ENCODE measurements at places on chromosomes 13 and 19.

DNA sequence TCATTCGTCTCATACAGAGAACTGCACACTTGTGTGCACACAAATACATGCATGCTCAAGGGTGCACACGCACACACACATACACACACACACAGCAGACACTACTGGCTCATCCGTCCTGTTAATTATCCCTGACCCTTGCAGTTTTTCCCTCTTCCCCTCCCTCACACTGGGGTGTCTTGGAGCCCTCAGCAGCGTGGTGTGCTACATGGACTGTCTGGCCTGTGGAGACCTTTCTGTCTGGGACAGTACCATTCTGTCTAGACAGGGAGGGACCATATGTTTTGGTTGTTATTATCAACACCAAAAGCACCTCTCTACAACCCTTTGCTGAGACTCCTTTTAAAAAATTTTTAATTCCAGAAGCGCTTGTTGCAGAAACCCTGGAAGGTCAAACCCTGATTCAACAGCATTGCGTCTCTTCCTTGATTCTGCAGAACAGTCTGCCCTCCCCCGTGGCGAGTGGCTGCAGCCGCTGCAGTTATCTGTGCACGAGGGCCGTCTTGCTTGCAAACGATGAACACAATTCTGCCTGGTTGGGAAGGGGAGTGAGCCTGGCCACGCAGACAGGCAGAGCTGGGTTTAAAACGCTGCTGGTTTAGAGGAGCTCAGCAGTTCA lies 374.0 kb downstream of the IRS2 start:
- no peak for DNase-seq

- no peak for DNase-seq
These were observed 73.7 kb downstream of the SLC15A1 start for GRCh38 chr13:98678741-98679140.

- DNase-seq = no peak
These were observed 17.5 kb downstream of the ZC3H13 start for GRCh38 chr13:46035066-46035465.

DNA sequence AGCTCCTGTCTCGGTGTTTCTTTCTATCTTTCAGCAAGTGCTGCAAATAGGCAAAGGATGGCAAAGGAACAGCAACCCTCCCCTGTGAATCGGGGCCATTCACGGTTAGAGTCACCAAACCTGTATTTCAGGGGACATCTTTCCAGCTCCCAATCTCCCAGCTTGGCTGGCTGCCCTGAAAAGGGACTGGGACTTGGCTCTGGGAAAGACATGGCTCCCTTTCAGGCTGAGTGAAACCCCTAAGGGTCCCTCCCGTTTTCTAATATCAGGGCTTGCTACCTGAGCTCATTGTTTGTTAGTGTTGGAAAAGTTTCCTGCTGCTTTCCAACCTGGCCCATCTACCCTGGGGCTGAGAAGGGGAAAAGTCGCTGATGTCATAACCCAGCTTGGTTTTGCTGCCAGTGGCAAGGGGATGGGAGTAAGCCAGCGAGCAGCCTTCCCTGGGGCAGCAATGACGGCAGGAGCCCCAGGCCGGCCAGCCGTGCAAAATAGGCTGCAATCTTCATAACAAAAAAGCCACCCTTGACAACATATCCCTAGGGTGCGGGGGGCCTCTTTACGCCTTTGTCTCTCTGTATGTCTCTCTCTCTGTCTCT lies 29.9 kb downstream of the SERP2 start:
- DNase-seq = no peak

GRCh38 chr13:48412881-48413351 lies at the start of gene LPAR6:
TSS of gene LPAR6 (minus strand) at chr13:48413113. CDS start at chr13:48412423, 690 bp downstream.
- DNase-seq = peak; percentile 74

DNA sequence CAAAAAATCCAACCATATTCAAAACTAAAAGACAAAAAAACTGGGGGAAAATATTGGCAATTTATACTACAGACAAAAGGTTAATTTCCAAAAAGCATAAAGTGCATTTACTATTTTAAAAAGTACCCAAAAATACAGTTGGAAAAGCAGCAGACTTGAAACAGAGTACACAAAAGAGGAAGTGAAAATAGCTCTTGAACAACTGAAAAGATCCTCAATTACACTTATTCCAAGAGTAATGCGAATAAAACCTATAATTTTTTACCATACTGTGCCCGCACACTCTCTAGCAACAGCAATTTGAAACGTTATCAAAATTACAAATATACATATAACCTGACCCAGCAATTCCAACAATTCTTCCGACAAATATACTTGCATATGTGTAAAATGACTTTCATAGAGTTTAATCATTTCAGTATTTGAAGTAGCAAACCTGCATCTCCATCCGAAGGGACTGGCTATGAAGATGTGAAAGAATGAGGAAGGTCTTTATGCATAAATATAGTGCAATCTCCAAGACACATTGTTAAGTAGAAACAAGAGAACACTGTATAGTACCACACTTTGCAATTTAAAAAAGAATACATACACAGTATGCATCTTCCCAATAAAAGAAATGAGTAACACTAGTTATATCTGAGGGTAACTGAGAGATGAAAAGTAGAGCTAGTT lies 25.4 kb downstream of the ALG5 start:
- DNase-seq = peak; percentile 36

- DNase-seq = no peak
These were observed 985.4 kb downstream of the DIAPH3 start for GRCh38 chr13:59178344-59178743.

DNA sequence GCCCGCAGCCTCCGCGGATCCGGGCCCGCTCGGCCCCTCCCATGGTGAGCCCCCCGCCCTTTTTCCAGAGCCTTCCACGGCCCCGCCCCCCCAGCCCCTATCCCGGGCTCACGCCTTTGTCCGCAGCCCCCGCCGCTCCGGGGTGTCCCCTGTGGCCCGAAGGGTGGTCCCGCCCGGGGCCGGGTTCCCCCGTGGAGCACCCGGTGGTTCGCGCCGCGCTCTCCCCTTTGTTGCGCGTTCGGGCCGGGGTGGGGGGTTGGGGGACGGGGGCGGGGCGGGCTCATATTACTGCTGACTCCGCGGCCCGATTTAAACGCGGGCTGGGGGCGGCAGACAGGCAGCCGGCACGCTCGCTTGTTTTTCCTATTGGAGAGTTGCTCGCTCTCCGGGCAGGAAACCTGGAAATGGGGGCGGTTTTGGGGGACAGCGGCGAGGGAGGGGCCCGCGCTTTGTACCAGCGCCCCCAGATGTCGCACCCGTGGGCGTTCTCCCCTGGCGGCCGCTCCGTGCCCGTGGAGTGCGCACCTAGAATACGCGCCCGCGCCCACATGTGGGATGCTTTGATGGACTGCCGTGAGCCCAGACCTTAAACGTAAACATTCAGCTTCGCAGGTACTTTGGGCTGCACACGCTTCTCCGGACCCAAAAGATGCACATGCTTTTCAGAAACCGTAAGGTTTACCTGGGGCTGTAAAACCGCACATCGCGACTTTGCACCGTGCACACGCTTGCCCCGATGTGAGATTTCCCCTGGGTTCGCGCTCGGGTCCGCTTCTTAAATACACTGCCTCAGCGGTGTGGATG lies 699 bp downstream of the PTOV1 start:
- no peak for DNase-seq

DNA sequence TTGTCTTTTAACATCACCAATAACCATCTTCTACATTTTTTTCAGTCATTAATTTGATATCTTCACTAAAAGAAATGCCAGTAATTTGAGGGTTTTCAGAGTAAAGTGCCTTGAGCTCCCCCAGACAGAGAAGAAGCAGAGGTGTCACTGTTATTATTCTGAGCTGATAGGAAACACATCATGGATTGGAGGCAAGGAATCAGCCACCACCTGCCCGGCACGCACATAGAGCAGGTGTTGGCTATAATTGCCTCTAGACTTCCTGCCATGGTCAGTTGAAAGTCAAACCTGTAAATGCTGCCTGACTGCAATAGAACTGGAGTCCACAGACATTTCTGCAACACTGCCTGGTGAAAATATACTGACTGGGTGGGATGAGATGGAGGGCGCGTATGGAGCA lies 776.6 kb downstream of the UQCRFS1 start:
- no peak for DNase-seq

GRCh38 chr13:51697855-51698254 lies 106.1 kb downstream of the DHRS12 start:
- no peak for DNase-seq

- no peak for DNase-seq
These were observed 18.4 kb upstream of the ITM2B start for GRCh38 chr13:48214519-48215121.

DNA sequence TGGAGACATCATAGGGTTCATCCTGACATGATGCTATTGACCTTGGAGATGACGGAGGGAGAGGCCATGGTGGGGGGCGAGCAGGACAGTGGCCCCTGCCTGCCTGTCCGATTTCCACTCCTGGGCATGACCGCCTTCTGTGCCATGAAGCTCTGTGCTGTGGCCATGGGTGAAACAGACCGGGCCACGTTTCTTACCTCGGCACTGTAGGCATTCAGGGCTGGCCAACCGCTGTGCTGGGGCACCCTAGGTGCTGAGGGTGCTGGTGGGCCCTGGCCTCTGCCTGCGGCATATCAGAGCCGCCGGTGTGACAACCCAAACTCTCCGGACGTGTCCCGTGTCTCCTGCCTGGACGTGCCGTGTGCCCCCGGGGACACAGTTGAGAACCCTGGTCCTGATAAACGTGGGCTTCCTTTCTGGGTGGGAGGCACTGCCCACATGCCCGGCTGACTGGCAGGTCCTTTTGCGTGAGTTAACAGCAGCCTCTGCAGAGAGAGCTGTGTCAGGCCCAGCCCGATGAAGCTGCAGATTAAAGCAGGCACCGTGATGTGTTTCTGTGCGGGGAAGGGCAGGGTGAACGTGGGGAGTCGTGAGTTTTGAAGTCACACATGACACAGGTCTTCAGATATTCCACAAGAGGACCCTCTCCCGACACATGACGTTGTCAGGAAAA lies 46.5 kb downstream of the TMEM255B start:
- DNase-seq = no peak

- no peak for DNase-seq
These were observed 8.1 kb downstream of the SULT2B1 start for GRCh38 chr19:48560095-48560530.

GRCh38 chr13:26605845-26606244 lies 48.4 kb downstream of the WASF3 start:
- no peak for DNase-seq

DNA sequence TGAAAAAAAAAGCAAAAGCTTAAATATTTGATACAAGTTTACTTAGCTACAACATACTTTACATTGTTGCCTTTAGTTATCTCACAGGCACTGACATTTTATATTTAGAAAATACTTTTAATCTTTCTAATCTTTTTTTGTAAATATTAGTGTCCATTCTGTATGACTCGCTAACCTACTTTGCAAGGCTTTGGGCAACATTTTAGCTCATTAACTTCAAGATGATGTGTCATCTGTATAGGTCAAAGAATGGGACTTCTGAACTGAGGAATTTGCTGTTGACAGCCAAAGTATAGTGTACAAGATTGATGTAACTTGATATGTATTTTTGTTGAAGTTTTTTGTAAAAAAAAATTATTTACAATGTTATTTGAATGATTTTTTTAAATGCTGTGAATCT lies 2.7 kb upstream of the C1QTNF9 start:
- no peak for DNase-seq

DNA sequence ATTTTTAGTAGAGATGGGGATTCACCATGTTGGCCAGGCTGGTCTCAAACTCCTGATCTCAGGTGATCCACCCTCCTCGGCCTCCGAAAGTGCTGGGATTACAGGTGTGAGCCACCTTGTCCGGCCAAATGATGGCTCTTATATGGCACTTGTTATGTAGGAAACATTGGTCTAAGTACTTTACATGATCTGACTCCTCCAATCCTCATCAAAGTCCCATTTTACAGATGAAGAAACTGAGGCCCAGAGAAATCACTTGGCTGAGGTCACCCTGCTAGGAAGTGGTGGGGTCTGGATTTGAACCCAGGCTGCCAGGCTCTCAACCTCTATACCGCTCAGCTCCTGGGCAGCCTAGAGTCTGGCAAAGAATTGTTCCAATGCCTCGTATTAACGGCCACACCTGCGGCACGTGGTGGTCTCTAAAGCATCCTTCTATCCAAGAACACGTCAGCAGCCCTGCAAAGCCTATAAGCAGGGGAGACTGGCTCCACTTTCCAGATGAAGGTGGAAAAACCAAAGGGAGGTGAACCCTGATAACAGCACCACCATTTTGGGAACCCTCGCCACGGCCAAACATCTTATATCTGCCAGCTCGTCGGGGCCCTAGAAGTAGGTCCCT lies 18.1 kb downstream of the SHANK1 start:
- no peak for DNase-seq

GRCh38 chr13:55999709-56000108 lies 1141.0 kb upstream of the PRR20A start:
- no peak for DNase-seq

- DNase-seq = peak; percentile 51
These were observed 559 bp upstream of the SSBP4 start for GRCh38 chr19:18418483-18419194.

DNA sequence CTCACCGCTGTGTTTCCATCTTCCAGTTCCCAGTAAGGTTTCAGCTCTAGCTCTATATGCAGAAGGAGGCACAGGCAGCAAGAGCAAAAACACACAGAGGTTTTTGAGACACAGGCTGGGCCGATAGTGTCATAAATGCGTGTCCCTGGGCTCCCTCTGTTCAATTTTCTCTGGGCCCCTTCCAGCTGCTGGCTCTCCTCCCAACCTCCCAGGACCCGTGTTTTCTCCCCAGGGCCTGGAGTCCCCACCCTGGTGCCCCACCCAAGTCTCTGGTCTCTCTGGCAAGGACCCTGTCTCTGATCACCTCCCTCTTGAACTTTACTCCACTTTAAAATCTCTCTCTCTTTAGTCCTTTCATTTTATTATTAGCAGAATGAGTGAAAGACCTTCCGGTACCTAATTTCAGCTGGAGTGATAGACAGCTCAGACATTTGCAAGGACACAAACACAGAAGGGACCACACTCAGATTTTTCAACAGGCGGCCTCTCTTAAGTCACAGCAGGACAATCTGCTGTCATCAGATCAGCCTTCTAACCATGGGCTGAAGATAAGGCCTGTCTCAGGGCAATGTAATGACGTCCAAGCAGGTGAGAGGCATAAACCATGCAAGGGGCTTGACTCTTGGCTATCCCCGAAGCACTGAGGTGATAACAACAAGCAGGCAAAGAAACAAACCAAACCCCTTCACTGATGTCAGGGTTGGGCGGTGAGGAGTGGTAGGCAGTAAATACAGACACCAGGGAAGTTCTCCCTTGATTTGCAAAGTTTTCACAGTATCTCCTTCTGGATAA lies 190.0 kb upstream of the IRS2 start:
- no peak for DNase-seq

DNA sequence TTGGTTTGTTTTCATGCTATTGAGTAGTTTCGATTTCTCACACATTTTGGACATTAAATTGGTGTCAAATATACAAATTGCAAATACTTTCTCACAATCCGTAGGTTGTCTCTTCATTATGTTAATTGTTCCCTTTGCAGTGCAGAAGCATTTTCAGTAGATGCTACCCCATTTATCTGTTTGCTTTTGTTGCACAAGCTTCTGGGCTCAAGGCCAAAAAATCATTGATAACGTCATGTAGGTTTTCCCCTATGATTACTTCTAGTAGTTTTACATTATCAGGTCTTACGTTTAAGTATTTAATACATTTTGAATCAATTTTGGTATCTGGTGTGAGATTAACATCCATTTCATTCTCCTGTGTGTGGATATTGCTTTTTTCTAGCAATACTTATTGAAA lies 14.0 kb upstream of the ZNF347 start:
- no peak for DNase-seq

GRCh38 chr13:104577071-104577815 lies 1511.0 kb upstream of the SLC10A2 start:
- DNase-seq = no peak

- DNase-seq = no peak
These were observed 806.1 kb upstream of the ARGLU1 start for GRCh38 chr13:107374038-107374437.

GRCh38 chr19:10211061-10211460 lies 16.3 kb upstream of the DNMT1 start:
- DNase-seq = peak; percentile 81
